ENCODE measurements at places on chromosomes 4 and X.

GRCh38 chr4:168335621-168336020 lies 17.1 kb upstream of the DDX60 start:
- DNase-seq, result no peak

DNA sequence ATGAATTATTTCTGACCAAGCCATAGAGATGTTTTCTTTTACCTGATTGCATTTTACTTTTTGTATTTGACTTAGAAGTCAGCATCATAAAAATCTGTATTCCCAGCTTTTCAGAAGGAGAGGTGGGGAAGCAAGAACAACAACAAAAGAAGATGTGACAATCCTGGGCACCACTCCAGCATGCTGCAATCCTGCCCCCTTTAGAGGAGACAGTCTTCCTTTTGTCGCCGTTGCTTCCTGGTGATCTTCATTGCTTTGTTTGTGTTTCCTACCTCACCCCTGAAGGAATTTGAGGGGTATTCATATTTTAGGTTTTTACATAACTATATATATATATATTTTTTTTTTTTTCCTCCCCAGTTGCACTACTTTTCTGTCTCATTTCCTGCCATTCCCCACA lies 3.7 kb downstream of the QRFPR start:
- no peak for DNase-seq

- no peak for DNase-seq
These were observed 430.1 kb upstream of the FRG1 start for GRCh38 chr4:189510601-189511000.

- DNase-seq, result no peak
These were observed 26.2 kb upstream of the MXD4 start for GRCh38 chr4:2288051-2288541.

DNA sequence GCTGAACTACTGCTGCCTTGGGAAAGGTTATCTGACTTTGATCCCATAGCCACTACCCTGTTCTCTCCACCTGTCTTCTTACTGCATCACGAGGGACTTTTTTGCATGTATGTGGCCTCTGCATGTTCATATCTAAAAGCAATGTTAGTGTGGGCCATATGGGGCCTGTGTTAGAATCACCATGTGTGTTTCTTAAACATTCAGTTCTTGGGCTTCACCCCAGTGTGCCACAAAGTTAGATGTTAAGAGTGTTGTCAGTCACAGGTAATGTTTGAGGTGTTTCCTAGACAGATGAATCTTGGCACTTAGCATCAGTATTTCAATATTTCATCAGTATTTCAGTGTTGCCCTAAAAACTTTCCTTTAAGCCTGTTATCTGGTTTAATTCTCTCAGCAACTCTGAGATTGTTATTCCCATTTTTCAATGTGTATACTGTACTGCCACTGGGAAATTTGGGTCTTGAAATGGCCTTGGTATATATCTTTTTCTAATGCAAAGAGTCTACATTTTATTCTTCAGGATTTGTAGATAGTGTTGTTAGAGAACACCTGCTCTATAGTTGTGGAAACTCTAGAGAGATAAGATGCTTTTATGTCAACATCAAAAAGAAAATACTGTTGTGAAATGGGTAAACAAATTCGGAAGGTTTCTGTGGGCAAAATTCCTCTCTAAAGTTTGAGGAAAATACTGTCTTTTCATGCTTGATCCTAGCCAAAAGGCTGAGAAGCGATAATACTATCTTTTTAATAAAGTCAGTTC lies 259.7 kb downstream of the BMPR1B start:
- no peak for DNase-seq

- no peak for DNase-seq
These were observed 216.4 kb upstream of the RASGEF1B start for GRCh38 chr4:81688085-81688484.

- DNase-seq, result no peak
These were observed 105.3 kb downstream of the DTHD1 start for GRCh38 chr4:36386691-36387090.

DNA sequence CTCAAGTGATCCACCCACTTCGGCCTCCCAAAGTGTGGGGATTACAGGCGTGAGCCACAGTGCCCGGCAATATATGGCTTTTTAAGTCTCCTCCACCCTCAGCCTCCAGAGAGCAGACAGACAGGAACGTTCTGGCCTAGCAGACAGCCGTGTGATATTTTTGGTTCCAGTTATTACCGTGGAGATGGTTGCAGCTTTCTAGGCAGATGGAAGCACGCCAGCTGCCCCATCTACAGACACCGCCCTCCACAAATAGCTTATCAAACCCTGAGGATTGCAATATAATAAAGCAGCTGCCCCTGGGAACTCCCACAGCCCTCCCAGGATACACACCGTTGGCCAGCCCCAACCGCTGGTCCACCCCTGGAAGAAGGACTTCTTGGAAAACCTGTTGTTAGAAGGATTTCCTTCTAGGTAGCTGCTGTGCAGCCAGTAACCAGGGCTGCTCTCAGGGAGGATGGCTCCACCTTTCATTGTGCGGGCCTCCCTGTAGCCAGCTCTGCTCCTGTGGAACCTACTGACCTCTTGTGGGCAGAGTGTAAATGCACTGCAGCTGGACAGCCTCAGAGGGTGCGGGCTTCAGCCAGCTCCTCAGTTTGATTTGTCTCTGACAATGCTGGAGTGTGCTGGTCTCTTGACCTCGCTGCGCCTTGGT lies 44.0 kb downstream of the SLC25A5 start:
- DNase-seq, result peak; percentile 42

- DNase-seq, result no peak
These were observed 14.8 kb upstream of the UCHL1 start for GRCh38 chr4:41241919-41242318.

GRCh38 chrX:119573840-119574393 lies 446 bp upstream of the UBE2A start:
- no peak for DNase-seq

GRCh38 chr4:29073571-29073970 lies 1646.6 kb upstream of the PCDH7 start:
- no peak for DNase-seq

DNA sequence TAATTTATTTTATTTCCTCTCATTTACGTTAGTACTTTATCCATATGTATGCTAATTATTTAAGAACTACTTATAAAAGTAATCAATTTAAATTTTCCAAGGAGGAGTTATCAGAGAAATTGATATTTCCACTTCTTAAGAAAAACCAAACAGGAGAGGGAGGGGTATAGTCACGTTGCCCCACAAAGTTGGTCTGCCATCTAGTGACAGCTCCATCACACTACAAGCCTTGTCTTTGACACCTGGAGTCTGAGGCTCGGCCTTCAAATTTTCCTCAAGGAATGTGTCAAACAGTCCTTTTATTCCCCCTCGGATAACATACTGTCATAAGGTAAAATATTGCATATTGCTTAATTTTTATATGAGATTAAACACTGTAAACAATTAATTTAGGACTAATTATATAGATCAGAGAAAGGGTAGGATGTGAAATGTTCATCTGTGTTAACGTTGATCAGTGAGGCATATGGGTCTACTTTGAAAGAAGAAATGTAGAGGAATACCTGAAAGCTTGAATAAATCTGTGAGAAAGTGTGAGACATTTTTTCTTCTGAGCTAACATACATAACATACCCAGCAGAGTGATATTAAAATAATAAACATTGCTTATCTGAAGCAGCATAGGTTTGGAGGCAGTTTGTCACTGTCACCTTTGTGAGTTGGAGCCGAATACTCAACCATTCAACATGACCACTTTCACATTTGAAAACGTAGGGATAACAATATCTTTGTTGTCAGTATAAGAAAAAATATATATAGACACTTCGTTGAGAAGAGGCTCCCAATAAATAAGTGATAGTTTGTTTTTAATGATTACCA lies 114.4 kb downstream of the GLRA3 start:
- peak; percentile 1 for DNase-seq

GRCh38 chrX:68183612-68184214 lies 249.6 kb downstream of the OPHN1 start:
- peak; percentile 11 for DNase-seq

DNA sequence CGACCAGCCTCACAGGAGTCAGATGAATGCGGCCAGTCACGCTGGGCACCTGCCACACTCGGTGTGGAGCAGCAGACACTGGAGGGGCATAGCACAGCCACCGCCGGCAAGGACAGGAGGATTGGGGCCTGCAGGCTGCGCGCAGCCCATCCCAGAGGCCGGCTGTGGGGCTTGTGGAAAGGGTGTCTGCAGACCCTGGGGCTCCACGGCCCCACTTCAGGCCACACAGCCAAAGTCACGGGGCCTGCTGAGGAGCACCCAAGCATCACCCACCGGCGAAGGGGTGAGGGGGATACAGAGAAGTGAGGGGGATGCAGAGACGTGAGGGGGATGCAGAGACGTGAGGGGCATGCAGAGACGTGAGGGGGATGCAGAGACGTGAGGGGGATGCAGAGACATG lies 70.1 kb downstream of the FAM53A start:
- DNase-seq, result no peak

GRCh38 chr4:86108137-86108536 lies 251.7 kb downstream of the MAPK10 start:
- DNase-seq, result no peak

DNA sequence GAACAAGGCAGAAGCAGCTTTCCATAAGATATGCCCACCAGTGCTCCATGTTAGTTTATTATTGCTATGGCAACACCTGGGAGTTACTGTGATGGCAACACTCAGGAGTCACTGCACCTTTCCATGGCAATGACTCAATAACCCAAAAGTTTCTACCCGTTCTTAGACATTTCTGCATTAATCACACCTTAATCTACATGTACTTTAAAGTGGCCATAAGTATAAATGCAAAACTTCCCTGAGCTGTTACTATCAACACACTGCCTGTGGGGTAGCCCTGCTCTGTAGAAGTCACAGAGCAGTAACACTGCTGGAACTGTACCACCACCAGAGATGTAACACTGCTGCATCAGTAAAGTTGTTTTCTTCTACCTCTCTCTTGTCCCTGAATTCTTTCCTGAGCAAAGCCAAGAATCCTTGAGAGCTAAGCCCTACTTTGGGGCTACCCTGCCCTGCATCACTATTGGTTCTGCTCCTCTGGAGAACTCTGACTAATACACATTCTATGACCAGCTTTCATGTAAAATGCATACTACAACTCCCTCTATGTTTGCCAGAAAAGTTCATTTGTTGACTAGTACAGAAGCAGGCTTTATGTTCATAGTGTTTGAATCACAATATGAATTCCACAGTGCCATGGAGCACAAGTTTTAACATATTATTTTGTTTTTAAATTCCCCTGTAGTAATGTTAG lies 43.5 kb upstream of the GPR174 start:
- no peak for DNase-seq

DNA sequence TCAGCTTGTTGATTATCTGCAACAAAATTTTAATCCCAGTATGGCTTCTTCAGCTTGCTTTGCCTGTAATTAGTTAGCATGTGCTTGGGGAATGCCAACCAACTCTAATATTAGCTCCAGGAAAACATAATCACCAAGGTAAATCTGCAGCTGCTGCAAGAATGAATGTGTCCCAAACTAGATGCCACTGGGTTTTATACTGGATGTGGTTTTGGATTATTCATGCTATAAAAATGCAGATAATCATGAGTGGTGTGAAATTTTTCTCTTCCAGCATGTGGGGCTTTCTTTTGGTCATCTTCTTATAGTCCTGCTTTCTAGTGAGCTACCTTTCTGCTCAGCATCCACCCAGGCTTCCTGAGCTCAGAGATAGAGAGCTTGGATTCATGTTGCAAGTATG lies 295.9 kb upstream of the CASK start:
- no peak for DNase-seq

DNA sequence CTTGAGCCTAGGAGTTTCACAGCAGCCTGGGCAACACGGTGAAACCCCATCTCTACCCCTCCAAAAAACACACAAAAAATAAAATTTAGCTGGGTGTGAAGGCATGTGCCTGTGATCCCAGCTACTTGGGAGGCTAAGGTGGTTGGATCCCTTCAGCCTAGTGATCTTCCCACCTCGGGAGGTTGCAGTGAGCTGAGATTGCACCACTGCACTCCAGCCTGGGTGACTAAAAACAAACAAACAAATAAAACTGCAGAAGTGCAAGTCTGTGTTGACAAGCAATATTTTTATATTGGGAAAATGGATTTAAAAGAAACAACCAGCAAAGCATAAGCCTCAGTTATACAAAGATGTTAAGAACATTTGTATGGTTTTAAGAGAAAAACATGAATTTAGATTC lies 46.1 kb downstream of the IGFBP7 start:
- no peak for DNase-seq

Data from MV-4-11 (cell line).